T-cell (primary cell): ENCODE measurements at places on chromosomes 12 and 14. TPM values are rescaled to one million over a fixed set of nuclear protein-coding genes. Genes with fewer than 3 reads are reported as not detected.

DNA sequence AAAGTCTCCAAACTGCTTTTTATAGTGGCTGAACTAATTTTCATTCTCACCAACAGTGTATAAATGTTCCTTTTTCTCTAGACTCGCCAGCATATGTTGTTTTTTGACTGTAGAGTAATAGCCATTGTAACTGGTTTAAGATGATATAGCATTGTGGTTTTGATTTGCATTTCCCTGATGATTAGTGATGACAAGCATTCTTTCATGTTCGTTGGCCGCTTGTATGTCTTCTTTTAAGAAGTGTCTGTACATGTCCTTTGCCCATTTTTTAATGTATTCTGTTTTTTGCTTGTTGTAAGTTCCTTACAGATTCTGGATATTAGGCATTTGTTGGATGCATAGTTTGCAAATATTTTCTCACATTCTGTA, 404.9 kb downstream of the FLRT2 start:
- H3K36me3 ChIP-seq, result no peaks in the 10 kb centered on the region
- peak overlapping the region; percentile 83 for H3K4me3 ChIP-seq
- peaks cover 4% of the 10 kb centered on the region for H3K4me1 ChIP-seq
- DNase-seq, result no peak

- H3K4me1 ChIP-seq, result no peaks in the 10 kb centered on the region
- no peaks in the 10 kb centered on the region for H3K27me3 ChIP-seq
- H3K27ac ChIP-seq, result no peak overlapping the region
- no peaks in the 10 kb centered on the region for H3K36me3 ChIP-seq
- no peak for DNase-seq
- H3K4me3 ChIP-seq, result no peak overlapping the region
These were observed 51.1 kb downstream of the BRMS1L start for GRCh38 chr14:35877276-35877675.

DNA sequence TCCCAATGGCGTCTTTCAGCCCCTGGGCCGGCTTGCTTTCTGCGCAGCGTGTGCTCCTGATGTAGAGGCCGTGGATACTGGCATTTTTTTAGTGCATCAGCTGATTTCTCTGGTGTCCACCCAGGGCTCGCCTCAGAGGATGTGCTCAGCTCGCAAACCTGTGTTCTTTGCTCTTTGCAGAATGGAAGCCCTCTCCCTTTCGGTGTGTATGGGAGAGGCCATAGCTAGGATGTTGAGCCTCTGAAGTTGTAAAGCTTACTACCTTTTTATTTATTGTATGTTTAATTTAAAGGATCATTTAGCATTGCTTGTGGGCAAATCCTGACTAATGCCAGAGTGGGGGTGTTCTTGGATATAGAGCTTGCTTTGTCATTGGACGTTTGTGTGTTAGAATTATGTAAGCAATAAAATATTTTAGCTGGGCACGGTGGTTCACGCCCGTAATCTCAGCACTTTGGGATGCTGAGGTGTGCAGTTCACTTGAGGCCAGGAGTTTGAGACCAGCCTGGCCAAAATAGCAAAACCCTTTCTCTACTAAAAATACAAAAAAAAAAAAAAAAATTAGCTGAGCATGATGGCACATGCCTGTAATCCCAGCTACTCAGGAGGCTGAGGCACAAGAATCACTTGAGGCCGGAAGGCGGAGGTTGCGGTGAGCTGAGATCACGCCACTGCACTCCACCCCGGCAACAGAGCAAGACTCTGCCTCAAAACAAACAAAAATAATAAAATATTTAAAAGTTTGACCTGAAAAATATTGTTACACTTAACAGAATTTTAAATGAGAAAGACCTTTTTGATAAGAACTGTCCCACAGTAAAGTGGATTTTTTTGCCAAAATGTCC, 52.6 kb upstream of the MMP17 start:
- no peak overlapping the region for H3K4me3 ChIP-seq
- H3K36me3 ChIP-seq, result peaks cover under 1% of the 10 kb centered on the region
- no peak overlapping the region for H3K27ac ChIP-seq
- no peaks in the 10 kb centered on the region for H3K27me3 ChIP-seq

Gene TSHR
- 1.7 TPM for total RNA-seq

Gene INSM2
- total RNA-seq, result not detected

Gene WNT1
- total RNA-seq, result 1.5 TPM
